ENCODE measurements at places on chromosomes 6 and 20. TPM values are rescaled to one million over a fixed set of nuclear protein-coding genes. Genes with fewer than 3 reads are reported as not detected.

The KCNK16 gene
- total RNA-seq, result not detected

The BPIFB1 gene
- total RNA-seq, result not detected

The CST3 gene
- total RNA-seq, result 1,957 TPM

The ESR1 gene
- total RNA-seq, result 5.8 TPM

The PPP1R14C gene
- total RNA-seq, result not detected

The RNF144B gene
- total RNA-seq, result 31.4 TPM

The OPRL1 gene
- 1.5 TPM for total RNA-seq

The SLC2A10 gene
- 14.8 TPM for total RNA-seq

The TCF15 gene
- total RNA-seq, result 1.5 TPM

The BTBD3 gene
- total RNA-seq, result 12.6 TPM

The GCNT2 gene
- 6.4 TPM for total RNA-seq

The SPINT4 gene
- total RNA-seq, result not detected

The GNMT gene
- not detected for total RNA-seq

The LY6G6C gene
- total RNA-seq, result not detected

The APCDD1L gene
- not detected for total RNA-seq

The TMEM170B gene
- total RNA-seq, result 23.0 TPM

The GRM1 gene
- total RNA-seq, result not detected

The COL21A1 gene
- total RNA-seq, result 1.1 TPM

The HDGFL1 gene
- not detected for total RNA-seq

The NELFCD gene
- 64.8 TPM for total RNA-seq

The KIAA1755 gene
- total RNA-seq, result 3.6 TPM

The CST4 gene
- total RNA-seq, result not detected

The RIPOR2 gene
- 10.1 TPM for total RNA-seq

The CDH26 gene
- total RNA-seq, result 3.9 TPM

The GATA5 gene
- not detected for total RNA-seq

The TRIM31 gene
- not detected for total RNA-seq

The HSPA1L gene
- 0.65 TPM for total RNA-seq

The SPO11 gene
- total RNA-seq, result not detected

The KIF25 gene
- 0.94 TPM for total RNA-seq

The VSX1 gene
- not detected for total RNA-seq

The SLC35D3 gene
- not detected for total RNA-seq

The TMEM63B gene
- total RNA-seq, result 11.9 TPM

The C20orf204 gene
- 2.0 TPM for total RNA-seq

The PCED1A gene
- total RNA-seq, result 24.0 TPM

The OR2H1 gene
- not detected for total RNA-seq

Measured in subcutaneous adipose tissue (tissue), 4 donors.